ENCODE measurements at places on chromosomes 4 and X.

DNA sequence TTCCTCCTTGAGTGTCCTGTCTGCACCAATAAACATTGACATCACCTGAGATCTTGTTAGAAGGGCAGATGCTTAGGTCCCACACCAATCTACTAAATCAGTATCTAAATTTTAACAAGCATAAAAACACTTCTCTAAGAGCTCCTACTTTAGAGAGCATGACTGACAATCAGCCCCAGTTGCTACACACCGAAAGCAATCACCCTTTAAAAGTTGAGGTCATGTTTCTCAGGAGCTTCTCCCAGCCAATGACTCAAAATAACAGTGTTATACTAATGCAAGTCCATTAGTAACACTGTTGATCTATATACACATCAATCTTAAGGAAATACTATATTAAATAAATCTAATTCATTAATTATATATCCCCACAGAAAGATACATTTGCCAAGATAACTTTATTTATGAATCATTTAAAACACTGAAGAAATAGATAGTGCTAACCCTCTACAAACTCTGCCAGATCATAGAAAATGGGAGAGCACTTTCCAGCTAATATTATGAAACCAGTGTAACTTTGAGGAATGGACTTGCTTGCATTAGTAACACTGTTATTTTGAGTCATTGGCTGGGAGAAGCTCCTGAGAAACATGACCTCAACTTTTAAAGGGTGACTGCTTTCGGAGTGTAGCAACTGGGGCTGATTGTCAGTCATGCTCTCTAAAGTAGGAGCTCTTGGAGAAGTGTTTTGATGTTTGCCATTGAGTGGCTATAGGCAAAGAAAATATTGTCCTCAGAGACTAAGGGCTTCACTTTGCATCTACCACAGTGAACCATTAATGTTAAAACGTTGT lies 109.8 kb upstream of the HDX start:
- no peak for DNase-seq

DNA sequence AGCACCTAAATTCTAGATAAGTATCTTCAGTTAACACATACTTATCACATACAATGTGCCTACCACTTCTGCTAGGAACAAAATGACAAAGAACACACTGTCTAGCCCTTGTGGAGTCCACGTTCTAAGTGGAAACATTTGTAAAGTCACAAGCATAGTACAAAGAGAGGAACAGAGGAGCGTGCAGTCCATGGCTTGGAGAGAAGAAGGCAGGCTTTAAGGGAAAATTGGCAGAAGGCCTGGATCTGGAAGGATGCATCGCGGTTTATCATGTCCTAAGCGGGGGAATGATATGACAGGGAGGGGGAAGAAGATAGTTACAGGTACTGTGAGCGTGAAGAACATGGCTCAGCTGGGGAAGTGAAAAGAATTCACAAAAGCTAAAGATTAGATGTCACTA lies 218.0 kb downstream of the PRDM5 start:
- no peak for DNase-seq

DNA sequence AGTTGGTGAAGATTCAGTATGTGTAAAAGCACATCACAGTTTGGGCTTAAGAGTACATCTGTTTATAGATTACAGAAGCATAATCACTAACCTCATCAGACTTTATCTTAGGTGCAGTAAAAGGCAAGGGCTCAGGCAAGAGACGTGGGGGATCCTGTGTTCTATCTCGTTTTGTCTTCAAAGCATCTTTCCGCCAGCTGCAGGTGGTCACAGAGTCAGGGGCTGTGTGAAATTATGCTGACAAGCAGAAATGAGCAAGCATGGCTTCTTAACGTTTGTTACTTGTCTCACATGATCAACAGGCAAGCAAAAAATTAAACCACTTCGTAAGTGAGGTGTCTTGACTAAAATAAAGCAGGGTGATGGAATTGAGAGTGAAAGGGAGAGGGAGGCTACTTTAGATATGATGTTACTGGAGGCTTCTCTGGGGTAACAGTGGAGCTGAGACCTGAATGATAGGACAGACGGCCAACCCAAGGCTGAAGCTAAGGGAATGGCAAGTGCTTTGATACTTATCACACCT lies 1.4 kb upstream of the TEC start:
- DNase-seq, result no peak

GRCh38 chr4:158906073-158906472 lies 137.2 kb downstream of the FNIP2 start:
- DNase-seq, result no peak

DNA sequence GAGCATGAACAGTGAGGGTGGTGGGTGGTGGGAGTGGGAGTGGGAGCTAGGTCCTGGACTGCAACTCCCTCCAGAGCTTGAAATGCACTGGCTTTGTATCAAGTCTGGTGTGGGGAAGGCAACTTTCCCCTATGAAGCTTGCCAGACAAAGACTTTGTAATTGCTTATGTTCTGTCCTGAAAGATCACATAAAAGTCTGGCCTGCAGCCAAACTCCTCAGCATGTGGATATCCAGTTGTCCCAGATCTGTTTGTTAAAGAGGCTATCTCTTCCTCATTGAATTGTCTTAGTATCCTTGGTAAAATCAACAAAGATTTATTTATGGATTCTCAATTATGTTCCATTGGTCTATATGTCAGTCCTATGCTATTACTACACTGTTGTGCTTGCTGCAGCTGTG lies 607.9 kb downstream of the GLUD2 start:
- no peak for DNase-seq

- no peak for DNase-seq
Observed at GRCh38 chrX:133544778-133545177, 129.5 kb upstream of the GPC4 start.

DNA sequence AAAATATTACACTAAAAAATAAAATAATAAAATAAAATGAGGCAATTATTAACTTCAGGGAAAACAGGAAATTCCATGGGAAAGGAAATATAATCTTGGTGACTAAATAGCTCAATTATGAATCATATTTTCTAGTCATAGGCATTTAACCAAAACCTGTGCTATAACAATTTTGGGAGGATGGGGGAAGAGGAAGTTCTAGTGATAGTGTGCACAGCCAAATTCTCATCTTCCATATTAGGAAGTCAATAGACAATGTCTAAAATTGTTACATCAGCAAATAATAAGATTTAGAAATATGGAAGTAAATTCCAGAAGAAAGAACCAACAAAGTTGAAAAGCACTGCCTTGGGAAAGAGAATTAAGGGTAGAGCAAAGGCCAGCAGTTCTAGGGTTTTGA lies 2.8 kb downstream of the AWAT2 start:
- no peak for DNase-seq

DNA sequence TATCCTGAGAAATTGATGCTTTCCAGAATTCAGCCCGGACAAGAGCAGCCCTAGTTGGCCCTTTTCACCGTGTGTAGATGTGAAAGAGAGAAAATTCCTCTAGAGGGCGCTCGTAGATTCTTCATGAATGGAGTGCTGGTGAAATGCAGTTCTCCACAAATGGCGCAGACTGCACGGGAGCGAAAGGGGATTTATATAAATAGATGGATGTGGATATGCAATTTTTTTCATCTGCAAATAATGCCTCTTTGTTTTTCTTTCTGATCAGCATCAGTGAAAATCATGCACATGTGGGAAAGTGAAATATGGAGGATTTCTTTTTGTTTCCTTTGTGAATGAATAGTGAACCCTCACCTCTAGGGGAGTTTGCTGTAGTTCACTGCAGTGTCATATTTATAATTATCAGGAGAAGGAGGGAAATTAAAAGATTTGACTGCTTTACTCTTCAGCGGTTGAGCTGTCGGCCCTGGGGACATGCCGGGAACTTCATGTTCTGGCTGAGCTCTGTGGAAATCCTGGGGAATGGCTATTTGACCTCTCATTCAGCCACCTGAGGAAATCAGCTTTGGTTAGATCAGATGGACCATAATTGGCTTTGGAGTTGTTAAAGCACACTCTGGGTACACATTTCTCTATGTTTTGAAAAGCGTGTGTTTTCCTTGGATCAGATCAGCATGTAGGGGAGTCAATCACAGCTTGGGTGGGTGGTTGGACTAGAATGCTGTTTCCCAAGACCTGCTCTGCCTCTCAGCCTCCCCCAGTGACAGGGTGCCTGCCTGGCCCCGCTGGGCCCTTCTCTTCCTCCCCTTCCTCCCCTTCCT lies 115.0 kb upstream of the SHISA3 start:
- DNase-seq, result no peak

DNA sequence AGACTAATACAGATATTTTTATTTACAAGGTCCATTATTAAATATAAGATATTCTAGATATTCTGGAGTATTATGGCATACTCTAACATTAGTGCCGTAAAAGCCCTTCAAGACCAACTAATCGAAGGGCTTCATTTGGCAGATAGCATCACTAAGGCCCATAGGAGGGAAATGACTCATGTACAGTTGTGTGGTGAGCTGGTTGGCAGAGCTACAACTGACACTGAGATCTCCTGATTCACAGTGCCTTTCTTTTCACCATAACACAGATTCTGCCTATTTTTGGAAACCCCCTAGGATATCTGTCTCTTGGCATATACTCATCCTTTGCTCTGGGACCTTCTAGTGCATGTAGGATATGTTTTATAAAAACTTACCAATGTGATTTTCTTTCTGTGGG lies 201.7 kb upstream of the AFF2 start:
- no peak for DNase-seq

DNA sequence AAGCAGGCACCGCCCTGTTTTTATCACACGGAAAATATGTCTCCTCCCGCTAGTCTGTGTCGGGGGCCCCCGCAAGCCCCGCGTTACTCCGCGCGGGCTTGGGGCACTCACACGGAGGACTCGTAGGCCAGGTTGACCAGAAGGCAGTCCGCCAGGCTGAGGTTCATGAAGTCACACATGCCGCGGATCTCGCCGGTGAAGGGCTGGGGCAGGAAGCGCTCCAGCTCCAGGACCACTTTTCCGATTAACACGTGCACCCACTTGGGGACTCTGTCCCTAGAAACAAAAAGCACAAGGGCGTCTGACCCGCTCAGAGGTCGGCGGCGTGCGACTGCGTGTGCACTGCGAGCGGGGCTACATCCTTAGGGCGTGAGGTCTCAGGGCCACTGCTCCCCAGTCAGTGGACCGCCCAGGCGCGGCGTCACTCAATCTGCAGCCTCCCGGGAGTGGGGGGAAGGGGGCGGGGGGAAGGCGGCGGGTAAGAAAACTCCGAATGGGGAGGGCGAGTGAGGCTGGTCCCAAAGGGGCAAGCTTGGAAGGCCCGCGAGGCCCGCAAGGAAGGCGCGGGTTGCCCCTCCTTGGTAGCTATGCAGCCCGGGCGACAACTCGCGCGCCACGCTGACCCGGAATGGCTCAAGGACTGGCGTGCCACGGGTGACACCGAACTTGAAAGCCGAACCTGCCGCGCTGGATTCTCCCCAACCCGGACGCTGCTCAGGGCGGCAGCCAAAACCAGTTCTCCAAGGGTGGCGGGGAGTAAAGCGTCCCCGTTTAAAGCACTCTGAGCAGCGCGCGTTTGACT lies 722 bp downstream of the NAAA start:
- DNase-seq, result peak; percentile 65

DNA sequence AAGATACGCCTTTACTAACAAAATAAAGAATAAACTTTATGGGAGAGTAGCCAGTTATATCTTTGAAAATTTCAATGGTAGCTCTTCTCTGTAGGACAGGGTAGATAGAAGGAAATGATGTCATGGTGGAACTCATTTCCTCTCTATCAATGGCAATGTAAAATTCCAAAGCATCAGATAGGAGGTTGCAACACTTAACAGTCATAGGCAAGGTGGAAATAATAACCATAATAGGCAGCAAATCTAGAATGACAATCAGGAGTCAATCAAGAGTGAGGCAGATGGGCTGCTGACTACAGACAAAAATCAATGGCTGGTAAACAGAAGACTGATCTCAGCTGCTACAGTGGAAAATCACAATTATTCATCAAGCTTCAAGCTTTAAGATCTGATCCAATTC lies 53.9 kb upstream of the TET2 start:
- DNase-seq, result no peak

GRCh38 chrX:56796641-56797395 lies 67.8 kb downstream of the NBDY start:
- DNase-seq, result peak; percentile 62

GRCh38 chr4:110953191-110953590 lies 330.3 kb upstream of the PITX2 start:
- DNase-seq, result no peak

GRCh38 chr4:2965262-2965661 lies 1.9 kb downstream of the GRK4 start:
- DNase-seq, result no peak

DNA sequence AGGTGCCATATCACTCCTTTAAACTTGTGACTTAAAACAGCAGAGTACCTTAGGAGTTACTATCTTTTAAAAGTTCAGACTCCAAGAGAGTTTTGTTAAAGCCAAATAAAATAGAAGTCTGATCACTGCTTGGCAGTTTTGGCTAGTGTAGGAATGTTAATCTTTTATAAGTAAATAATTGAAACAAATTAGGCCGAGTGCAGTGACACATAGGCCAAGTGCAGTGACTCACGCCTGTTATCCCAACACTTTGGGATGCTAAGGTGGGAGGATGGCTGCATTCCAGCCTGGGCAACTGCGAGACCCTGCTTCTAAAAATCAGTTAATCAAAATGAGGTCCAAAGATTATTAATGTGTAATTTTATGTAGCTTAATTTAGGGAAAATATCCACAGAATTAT lies 37.2 kb downstream of the WDR44 start:
- no peak for DNase-seq

DNA sequence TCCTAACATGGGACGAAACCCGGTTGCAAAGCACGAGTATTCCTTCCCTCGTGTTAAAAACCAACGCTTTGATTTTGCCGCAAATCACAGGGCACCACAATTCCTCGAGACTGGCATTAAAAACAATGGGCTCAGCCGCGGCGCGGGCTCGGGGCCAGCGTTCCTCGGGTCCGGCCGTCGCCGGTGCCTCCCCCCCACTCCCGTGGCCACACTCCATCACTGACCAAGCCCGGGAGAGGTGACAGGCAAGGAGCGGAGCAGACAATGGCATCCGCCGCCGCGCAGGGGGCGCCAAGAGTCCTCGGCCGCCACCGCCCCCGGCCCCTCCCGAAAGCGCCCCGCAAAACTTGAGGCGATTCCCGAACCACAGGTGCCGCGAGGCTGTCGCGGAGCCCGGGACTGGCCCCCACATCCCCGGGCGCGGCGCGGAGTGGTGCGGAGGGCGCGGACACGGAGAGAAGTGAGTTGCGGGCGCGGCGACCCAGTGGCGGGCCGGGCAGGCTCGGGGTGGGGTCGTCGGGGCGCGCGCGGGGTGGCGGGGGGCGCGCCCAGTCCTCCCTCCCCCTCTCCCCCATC lies 445 bp downstream of the AP1S2 start:
- DNase-seq, result peak; percentile 16

GRCh38 chrX:110420771-110421499 lies 62.3 kb downstream of the RTL9 start:
- no peak for DNase-seq

GRCh38 chr4:6907658-6908191 lies 1.9 kb upstream of the TBC1D14 start:
- peak; percentile 80 for DNase-seq

GRCh38 chrX:123731987-123732669 lies 724 bp downstream of the THOC2 start:
- DNase-seq, result no peak

Measured in lower leg skin (tissue), 4 donors.